Activated CD4-positive, alpha-beta T cell treated with anti-CD3 and anti-CD28 coated beads for 48 hours (primary cell): ENCODE measurements at places on chromosomes 5 and 9.

DNA sequence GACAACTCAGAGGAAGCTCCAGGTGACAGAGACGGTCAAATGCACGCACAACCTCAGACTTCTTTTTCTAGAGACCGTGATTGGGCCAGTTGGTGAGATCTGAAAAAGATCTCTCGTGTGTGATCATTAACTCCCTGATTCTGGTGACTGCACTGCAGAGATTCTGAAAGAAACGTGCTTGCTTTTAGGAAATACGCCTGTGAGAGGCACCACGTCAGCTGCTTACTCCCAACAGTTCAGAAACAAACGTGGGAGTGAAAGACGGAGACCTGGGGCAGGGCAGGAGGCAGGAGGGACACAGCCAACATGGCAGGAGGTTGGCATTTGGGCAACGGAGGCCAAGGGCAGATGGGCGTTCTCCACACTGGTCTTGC lies 15.9 kb downstream of the SLC12A7 start:
- no peak for DNase-seq

GRCh38 chr5:79983618-79984017 lies 7.4 kb downstream of the MTX3 start:
- no peak for DNase-seq

- no peak for DNase-seq
Observed at GRCh38 chr5:154332451-154332850, 113.3 kb upstream of the SAP30L start.

GRCh38 chr5:76657091-76657490 lies 33.9 kb upstream of the F2RL2 start:
- no peak for DNase-seq

DNA sequence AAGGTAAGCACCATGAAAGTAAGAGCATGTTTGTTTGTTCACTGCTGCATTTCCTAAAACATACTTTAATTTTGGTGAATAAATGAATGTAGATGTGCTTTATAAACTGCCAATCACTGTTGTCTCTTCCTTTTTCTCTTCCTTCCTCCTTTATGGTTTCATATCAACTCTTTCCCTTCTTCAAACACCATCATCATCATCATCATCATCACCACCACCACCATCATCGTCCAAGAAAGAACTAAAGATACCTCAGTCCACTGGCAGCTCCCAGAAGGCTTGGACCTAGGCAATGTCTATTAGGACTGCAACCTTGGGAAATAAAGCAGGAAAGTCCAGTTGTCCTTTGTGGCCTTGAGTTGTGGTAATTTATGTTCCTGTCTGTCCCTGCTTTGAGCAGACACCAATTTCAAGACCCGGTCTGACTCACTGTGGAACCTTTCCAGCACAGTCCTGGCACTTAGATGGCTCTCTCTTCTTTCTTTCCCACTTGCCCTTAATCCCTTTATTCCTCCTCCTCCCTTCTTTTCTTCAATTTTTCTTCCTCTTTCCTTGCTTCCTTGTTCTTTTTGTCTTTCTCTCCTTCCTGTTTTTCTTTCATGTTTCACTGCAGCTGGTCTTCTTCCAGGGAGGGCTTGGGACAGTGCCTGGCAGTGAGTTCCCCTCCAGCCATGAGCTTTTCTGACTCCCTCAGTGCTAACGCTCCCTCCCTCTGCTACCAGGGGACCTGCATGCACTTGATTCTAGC lies 99.3 kb downstream of the ANGPTL2 start:
- DNase-seq = no peak

- DNase-seq = no peak
Observed at GRCh38 chr5:175688352-175689146, 30.7 kb downstream of the HRH2 start.

- DNase-seq = no peak
Observed at GRCh38 chr9:132141344-132141947, 20.4 kb upstream of the NTNG2 start.

GRCh38 chr9:90929626-90930025 lies 128.0 kb downstream of the SYK start:
- no peak for DNase-seq

DNA sequence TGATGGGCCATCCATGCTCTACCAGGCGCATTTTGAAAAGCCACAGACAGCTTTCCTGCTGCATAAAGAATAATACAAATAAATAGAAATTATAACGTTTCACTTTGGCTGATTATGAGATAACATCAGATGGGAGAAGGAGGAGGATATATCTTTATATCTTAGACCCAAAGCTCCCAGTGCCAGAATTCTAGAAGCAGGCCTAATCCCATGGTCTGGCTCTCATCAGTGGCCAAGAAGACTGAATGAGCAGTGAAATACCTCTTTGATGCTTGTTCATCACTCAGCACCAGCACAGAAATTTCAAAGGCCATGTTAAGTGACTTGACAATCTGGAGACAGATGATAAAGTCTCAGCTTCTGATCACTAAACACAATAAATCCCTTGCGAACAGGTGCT lies 107.6 kb downstream of the PPP2R2B start:
- no peak for DNase-seq

- no peak for DNase-seq
Observed at GRCh38 chr9:76456202-76456926, 2.6 kb upstream of the GCNT1 start.

DNA sequence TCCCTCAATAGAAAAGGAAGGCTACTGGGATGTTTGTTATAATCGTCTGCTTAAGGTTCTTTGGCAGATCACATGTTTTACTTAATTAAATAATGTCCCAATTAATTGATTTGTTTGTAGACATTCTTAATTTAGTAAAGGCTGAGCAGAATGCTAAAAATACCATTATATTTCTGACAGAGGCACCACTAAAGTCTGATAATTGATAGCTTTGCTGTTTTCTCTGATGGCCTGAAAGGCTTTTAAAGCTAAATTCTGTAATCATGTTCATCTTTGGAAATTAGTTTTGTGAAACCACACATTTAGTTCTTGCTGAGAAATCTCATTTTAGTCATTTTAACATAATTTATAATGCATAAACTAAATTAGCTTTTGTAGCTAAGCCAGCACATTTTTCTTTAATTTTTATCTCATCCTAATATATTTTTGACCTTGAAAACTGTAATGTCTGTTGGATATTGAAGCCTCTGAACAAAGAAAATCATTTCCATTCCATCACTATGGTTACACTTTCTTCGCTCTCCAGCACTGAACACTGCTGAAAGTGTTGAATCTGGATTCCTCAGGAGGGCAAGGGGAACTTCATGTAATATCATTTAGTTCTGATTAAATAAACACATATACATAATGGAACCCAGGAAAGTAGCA lies 329.4 kb downstream of the ELAVL2 start:
- no peak for DNase-seq

GRCh38 chr5:54611290-54611951 lies 93.9 kb downstream of the SNX18 start:
- DNase-seq = no peak

GRCh38 chr9:91714874-91715615 lies 235.0 kb downstream of the ROR2 start:
- DNase-seq = no peak

DNA sequence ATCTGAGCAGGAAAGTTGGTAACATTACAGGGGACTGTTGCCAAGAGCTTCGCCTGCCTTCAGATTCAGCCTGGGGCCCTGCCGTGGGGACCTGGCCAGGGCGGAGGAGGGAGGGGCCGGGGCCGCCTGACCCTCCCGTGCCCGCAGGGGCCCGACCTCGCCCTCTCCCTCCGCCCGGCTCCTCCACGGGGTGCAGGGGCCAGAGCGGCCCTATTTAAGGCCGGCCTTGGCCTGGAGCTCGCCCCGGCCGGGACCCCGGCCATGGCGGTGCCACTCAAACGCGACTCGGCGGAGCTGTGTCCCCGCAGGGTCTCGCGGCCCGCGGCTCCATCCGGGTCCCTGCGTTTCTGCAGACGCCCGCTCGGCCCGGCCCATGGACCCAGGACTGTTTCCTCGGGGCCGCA lies 757 bp downstream of the TMEM250 start:
- DNase-seq = no peak

DNA sequence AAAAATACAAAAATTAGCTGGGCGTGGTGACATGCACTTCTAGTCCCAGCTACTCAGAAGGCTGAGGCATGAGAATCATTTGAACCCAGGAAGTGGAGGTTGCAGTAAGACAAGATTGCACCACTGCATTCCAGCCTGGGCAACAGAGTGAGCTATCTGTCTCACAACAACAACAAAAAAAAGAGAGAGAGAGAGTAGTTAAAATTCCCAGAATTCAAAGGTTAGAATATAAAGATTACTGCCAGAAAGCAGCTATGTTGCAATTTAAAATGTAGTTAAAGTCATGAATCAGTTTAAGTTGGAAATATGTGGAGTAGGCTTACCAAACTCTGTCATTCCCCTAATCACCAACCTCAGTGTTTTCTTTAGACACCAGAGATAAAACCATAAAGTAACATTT lies 58.7 kb upstream of the SUSD1 start:
- DNase-seq = no peak

DNA sequence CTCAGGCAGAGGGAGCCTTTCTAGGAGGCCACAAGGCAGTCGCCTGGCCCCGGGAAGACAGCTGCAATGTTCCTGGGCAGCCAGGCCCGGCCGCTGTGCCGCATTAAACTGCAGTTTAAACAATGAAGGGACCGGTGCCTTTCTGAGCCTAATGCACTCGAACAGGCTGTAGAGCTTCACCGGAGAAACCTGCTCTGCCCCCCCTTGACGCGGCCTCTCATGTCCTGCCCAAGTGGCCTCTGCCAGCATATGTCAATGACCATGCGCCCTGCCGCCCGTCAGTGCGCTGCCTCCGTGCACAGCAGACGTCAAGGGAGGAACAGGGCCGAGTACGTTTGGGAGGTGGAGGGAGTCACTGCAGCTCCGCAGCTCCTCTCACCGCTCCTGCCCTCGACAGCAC lies 38.4 kb upstream of the BARHL1 start:
- DNase-seq = no peak

GRCh38 chr9:125493881-125494652 lies 212.9 kb downstream of the MAPKAP1 start:
- no peak for DNase-seq

GRCh38 chr9:121268598-121268850 lies 562 bp downstream of the GSN start:
- DNase-seq = no peak

DNA sequence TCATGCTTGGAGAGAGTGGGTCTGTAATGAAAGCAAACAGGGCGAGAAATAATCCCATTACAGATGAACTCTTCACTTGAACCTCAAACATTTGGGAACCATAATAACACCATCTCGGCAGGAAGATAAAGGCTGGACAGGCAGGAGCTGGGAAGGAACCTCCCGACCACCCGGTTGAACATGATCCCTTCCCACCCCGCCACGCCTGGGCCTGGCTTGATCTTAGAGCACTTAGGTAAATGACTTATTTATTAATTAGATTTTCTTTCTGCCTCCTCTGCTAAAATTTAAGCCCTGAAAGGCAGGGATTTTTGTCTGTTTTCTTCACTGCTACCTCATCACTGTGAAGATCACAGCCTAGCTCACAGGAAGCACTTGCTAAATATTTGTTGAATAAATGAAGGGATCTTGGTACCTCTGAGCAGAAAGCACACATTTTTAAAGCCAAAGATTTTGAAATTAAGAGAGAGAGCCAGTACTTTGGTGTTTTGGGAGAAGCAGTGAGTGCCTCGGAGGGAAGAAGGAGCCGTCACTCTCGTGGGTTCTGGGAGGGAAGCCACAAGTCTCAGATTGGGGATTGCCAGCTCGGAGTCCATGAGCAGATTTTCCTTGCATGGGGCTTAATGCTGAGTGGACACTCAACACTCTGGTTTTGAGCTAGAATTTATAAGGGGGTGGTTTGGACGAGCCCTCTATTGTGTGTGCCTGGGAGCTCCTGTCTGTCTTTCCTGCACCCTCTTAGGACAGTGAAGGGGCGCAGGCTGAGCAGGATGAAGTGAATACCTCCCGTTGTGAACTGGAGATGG lies 133.3 kb downstream of the MACROH2A1 start:
- no peak for DNase-seq

DNA sequence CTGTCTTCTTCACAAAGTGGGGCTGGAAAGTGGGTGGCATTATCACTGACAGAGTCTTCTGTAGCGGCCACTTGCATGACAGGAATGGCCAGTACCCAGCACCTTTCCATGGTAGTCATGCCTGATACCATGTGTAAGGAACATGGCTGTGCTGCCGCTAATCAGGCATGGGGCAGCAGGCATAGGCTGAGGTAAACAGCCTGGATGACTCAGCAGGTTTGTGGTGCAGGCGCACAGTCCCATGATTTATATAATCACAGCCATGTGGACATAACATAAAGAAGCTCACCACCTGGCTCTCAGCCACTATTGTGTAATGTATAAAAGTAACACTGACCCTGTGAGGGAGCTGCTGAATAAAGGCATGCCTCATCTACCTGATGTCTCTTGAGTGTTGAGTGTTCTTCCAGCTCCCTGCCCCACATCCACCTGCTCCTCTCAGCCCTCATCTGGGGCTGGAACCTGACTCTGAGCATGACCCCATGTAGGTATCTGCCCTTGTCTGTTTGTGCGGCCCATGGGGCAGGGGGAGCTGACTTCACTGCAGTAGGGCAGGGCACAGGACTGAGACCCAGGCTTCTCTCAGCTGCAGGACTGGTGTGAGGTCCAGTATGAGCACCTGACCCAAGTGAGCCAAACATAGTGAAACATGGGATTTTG lies 13.2 kb upstream of the ICE1 start:
- DNase-seq = peak; percentile 35

DNA sequence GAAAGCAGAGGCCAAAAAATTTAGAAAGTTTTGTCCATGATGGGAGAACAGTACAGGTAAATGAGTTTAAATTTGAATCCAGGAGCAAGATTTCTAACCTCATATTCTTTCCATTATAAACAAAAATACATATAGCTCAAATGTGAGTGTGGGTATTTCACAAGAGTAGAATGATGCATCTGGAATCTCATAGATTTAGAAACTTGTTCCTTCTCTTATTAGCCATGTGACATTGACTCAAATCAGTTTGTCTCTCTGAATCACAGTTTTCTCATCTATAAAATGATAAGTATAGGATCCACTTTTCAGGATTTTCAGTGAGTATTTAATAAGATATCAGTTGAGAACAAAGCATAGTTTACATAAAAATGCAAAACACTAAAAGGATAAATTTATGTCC lies 436.3 kb upstream of the PAPPA start:
- no peak for DNase-seq

GRCh38 chr5:164233791-164234190 lies 728.4 kb downstream of the MAT2B start:
- no peak for DNase-seq

GRCh38 chr9:124457887-124458431 lies 7.7 kb downstream of the ADGRD2 start:
- DNase-seq = no peak

DNA sequence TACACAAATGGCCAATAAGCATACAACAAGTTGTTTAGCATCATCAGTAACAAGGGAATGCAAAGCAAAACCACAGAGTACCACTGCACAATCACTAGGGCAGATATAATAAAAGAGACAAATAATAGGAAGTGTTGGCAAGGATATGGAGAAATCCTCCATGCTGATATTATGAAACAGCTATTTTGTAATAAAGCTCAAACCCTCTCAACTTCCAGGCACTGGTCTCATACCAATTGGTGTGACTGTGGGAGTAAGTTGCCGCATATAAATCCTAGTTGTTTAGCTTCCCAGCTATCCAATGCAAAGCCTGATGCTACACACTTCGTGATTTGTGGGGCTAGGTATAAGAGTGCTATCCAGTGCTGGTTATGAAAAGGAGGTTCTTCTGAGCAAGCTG lies 88.6 kb downstream of the SMIM23 start:
- no peak for DNase-seq
